Left forelimb (tissue), 1 donor: ENCODE measurements at places on chromosomes 7 and 10.
A peak's percentile ranks its signal among the peaks of the same experiment; 100 is the strongest.

GRCh38 chr10:17238445-17239291 is 10.6 kb downstream of the VIM start:
- no peak for DNase-seq

DNA sequence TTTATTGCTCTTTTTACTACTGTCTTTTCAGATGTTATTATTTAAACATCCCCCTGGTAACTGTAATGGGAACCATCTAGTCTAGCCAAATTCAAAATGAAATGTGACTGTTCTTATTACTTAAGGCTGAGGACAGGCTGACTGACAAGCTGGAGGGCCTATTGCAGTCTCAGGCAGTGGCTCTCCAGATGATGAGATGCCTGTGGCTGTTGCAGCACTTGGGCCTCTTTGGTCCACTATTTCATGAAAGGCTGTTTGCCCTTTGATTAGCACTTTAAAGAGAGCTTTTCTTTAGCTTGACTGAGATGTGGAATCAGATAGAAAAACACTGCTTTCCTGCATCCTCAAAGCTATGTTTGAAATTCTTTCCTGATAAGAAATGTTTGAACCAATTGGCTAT is 540.5 kb downstream of the SORCS3 start:
- DNase-seq = no peak

GRCh38 chr10:90589825-90590224 is 268.0 kb downstream of the HTR7 start:
- DNase-seq = no peak

DNA sequence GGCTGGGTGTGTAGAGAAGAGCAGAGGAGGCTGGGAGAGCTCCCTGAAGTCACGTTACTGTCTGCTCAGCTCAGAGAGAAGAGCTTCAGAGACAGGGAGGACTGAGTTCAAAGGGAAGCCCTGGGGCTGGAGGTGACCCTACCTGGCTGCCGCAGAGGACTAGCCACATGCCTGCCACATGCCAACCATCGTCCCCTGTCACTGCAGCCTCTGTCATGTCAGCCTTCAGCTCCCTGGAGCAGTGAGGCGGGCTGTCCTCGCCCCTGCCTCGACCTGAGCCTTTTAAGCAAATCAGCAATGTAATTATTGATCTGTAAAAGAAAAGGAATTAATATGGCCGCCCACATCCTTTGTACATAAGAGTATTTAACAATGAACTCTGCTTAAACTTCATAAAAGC is 89.3 kb upstream of the RET start:
- DNase-seq = no peak

DNA sequence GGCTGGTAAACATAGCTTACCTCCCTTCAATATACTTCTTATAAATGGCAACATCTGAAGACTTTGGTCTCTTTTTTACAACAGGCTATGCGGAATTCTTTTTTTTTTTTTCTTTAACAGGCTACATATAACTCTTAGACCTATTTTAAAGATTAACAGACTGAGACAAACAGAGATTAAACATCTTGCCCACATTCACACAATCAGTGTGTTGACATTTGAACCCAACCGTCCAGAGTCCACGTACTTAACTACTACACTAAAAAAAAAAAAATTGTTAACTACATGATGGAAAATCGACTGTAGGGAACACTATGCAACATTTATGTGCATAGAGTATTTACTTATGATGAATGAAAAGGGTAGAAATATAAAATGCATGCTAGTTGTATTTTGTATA is 298.5 kb downstream of the ELMO1 start:
- DNase-seq = no peak

DNA sequence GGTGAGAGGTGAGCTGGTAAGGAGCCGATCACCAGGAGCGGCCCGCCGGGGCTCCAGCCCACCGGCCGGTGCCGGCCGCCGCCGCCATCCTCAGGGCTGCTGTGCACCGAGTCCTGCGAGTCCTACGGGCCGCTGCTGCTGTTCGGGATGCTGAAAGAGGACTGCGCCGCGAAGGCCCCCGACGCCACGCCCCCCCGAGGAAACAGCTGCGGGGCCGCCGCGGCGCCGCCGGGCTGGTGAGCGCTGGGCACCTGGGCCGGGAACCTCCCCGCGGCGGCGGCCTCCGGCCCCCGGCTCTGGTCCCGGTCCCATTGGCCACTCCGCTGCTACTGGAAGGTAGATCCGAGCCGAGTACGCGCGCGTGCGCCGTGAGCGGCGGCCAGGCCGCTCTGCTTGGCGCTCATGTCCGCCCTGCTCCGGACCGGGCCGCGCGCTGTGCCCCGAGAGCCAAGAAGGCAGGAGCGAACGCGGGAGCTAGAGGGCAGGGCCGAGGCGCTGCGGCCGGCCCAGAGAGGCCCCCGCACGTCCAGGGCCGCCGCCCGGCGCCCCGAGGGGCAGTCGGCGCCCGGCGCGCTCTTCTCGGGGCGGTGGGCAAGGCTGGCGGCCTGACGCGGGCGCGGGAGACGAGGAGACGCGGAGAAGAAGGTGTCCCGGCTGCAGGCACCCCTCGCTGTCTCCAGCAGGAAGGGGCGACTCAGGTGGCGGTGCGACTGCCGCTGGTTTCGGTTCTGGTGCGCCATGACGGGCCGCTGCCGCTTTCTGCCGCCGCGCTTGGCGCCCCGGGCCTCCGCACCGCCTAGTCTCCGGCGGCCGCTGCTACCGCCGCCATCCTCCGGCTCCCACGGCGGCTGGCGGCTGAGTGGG is 121.3 kb upstream of the WIPF3 start:
- peak; percentile 89 for DNase-seq

DNA sequence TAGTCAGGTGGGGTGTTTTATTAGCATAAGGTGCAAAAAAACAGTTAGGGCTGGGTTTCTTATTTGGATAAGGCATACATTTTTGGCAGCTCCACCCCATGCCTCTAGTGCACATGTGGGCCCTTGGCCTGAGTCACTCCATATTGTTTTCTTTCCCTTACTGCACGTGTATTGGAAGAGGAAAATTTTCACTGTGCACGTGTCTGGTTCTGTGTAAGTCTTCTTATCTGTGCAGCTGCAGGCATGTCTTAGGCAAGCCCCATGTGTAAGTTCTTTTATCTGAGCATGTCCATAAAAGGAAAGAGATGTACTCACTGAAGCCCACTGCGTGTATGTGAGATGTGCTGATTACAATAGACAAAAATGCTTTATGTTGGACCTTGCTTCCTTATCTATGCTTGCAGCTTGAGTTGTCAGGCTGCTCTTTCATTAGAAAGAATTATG is 540.3 kb upstream of the IGFBP3 start:
- no peak for DNase-seq

DNA sequence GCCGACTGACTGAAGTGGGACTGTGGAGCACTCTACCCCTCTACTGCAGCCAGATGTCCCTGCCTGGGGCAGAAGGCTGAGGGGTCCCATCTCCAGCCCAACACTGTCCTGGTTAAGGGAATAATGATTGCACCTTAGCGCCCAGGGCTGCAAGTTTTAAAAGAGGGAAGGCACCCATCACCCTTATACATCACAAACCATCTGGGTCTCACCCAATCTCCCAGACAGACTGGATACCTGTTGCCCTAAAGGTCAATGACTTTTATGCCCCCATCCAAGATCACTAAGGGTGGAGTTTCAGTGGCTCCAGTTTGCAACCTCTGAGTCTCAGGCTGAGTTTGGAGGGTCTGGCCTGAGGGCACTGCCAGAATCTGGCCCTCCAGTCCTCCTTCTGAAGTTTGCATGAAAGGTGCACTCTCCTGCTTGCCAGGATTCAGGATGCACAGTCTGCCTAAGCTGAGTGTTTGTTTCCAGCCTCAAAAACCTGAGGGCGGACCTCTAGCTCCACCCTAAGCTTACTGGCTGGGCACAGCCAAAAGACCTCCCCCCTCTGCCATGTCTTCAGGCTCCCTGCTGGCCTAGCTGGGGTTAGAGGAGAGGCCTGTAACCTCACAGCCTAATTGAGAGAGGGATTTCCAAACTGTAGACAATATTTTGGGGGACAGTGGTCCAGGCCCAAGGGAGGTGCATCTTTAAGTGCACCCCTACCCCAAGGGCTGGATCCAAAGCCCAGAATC is 2.5 kb upstream of the EMX2 start:
- DNase-seq = no peak

- DNase-seq = no peak
These were observed 241.9 kb downstream of the PLXDC2 start for GRCh38 chr10:20058135-20058534.

DNA sequence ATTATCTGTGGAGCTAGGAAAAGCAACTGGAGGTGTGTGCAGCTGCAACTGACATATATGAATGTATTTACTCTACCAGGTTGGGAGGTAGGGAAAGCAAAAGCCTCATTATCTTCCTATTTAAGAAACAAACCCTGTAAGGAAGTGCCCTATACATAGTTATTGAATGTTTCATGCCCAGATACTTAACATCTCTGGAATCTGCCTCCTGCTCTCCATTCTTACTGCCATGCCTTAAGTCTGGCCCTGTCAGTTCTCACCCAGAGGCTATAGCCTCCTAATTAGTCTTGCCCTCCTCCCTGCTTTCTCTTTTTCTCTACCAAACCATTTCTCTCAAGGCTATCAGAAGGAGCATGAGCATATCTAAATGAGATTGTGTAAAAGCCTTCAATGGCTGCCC is 542.6 kb upstream of the LRRN3 start:
- no peak for DNase-seq

GRCh38 chr10:8235253-8236027 is 181.0 kb downstream of the GATA3 start:
- no peak for DNase-seq

DNA sequence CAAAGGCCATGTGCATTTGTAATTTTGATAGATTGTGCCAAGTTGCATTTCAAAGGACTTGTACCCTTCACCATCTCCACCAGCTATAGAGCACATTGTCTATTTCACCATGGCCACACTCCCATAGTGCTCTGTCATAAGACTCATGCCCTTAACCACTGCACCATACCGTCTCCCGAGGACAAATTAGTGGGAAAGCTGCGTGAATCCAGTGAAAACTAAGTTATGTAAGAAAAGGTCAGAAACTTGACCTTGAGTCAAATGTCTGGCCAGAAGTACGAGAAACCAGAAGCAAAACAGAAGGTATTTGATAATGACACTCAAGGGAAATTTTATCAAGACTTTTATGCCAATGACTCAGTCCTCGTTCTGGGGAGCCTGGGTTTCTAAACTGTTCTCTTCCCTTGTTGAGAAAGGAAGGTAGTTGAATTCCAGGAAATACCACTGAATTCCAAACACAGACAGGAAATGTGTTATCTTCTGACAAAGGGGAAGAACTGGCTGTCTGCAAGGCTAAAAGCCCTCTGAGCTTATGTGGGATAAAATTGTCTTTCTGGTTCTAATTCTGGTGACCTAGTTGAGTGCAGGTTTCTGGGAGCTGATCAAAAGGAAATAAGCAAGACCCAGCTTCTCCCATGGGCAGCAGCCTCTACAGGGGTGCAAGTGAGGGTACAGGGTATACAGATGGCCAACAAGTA is 49.7 kb downstream of the CDK1 start:
- no peak for DNase-seq

- no peak for DNase-seq
These were observed 19.6 kb downstream of the PCLO start for GRCh38 chr7:83143107-83143506.

- DNase-seq = no peak
These were observed 20.2 kb downstream of the CHN2 start for GRCh38 chr7:29214816-29215215.

DNA sequence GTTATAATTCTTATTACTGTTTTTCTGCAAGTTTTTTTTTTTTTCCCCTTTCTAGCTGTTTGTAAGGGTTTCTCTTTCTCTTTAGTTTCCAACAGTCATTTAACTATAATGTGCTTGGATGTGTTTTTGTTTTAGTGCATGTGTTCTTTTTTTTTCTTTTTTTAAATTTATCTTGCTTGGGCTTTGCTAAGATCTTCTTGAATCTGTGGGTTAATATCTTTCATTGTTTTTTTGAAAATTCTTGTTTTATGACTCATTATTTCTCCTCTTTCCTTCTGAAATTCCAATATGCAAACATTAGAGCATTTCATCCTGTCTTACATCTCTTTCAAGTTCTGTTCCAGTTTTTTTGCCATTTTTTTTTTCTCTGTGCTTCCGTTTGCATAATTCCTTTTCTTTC is 5.7 kb upstream of the HK1 start:
- DNase-seq = no peak

- no peak for DNase-seq
These were observed 10.4 kb upstream of the USP54 start for GRCh38 chr10:73601486-73601921.

GRCh38 chr10:90658791-90659190 is 199.0 kb downstream of the HTR7 start:
- no peak for DNase-seq

DNA sequence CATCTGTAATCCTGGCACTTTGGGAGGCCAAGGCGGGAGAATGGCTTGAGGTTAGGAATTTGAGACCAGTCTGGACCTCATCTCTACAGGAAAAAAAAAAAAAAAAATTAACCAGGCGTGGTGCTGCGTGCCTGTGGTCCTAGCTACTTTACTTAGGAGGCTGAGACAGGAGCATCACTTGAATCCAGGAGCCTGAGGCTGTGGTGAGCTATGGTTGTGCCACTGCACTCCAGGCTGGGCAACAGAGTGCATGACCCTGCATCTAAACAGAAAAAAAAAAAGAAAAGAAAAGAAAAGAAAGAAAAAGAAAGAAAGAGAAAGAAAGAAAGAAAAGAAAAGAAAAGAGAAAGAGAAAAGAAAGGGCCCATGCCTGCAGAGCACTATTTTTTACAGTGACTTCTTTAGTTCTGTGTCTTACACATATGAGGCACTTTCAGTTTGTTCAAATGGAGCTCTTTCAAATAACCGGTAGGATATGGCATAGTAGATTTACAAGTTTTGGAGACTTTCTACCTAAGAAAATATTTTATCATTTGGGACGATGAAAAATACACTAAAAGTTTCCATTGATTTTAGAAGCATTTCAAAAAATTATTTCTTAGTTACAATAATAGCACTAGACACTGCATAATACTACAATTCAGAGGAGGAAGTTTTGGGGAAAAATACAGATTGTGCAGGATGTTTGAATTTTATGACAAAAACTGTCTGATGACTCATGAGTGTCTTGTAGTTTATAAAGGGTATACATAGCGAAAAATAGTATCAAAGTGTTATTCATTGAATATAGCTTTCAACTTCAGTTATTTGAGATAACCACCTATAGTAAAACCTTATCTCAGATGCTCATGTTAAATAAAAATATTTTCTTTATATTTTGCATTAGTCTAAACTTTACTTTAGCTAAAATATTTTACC is 75.9 kb downstream of the MDFIC start:
- DNase-seq = no peak

GRCh38 chr10:100724531-100725027 is 20.8 kb upstream of the PAX2 start:
- DNase-seq = no peak

DNA sequence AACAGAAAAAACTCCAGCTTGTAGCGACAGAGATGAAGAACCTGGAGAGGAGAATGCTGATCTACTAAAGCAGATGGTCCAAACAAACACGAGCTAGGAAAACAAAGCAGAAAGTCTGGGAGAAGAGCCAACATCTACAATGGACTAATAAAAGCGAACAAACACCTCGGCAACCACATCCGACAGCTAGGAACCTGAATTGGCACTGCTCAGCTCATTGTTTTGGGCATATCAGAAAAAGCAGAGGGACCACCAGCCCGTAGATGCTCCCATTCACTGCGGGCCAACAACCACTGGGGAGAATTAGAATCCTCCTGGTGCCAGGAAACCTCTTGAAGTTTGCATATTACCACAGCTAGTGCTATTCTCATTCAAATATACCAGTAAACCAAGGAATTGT is 204.7 kb downstream of the NXPH1 start:
- DNase-seq = no peak
